ENCODE measurements at places on chromosomes 2 and 18.

DNA sequence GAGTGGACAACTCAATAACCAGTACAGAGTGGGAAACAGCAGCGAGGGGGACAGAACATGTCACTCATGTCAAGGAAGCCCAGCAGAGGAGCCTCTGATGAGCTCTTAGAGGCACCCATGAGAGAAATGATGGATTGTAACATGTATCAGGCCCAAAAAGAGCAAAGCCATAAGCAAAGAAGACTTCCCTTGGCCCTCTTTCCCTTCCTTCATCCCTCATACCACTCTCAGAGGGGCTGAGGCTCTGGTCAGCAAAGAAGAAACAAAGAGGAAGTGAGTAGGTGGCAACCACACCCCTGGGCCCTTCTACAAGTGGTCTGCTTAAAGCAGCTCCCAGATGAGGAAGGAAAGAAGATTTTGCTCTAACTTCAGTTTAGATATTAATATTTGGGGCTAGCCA is 112.8 kb downstream of the CDC42EP3 start:
- no peak for DNase-seq

DNA sequence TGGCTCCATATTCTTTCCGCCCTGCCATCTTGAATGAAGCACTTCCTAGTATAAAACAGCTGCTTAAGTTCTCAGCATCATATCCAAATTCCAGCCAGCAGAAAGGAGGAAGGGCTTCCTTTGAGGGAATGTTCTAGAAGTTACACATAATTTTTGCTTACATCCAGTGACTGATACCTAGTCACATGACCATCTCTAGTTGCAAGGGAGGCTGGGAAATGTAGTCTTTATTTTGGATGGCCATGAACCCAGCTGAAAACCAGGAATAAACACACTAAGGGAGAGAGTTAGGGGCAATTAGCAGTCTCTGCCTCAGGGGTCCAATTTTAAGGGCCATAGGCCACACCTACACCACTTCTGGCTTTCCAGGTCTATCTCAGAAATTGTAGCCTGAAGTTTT is 57.8 kb upstream of the LMAN1 start:
- no peak for DNase-seq

DNA sequence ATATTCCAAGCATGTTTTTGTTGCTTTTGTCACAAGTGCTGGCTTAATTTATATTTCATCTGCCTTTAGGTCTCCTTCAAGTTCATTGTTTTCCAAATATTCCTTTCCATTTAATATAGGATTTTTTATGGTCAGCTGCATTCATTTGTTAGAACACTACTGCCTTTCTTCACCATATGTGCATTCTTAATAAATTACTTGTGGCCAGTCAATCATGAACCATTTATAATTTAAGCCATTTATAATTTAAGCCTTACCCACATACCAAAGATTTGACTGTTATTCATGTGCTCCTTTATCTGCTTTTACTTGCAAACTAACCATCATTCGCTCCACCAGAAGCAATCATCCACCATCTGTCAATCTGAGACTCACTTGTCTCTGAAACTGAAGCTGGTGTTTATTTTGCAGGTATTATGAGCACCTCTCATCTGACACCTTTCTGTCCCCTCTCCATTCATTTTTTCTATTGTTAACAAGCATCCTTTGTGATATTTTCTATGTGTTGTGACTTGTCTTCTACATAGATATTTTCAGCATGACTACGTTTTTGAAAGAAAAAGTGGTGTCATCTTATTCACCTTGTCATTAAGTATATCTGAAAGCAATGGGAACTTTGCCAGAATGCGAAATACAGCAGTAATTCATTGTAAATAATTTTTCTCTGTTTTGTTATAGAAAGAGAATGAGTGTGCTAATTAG is 786.8 kb downstream of the KCNJ3 start:
- no peak for DNase-seq

- no peak for DNase-seq
Observed at GRCh38 chr18:53771664-53772063, 452.8 kb downstream of the MBD2 start.

DNA sequence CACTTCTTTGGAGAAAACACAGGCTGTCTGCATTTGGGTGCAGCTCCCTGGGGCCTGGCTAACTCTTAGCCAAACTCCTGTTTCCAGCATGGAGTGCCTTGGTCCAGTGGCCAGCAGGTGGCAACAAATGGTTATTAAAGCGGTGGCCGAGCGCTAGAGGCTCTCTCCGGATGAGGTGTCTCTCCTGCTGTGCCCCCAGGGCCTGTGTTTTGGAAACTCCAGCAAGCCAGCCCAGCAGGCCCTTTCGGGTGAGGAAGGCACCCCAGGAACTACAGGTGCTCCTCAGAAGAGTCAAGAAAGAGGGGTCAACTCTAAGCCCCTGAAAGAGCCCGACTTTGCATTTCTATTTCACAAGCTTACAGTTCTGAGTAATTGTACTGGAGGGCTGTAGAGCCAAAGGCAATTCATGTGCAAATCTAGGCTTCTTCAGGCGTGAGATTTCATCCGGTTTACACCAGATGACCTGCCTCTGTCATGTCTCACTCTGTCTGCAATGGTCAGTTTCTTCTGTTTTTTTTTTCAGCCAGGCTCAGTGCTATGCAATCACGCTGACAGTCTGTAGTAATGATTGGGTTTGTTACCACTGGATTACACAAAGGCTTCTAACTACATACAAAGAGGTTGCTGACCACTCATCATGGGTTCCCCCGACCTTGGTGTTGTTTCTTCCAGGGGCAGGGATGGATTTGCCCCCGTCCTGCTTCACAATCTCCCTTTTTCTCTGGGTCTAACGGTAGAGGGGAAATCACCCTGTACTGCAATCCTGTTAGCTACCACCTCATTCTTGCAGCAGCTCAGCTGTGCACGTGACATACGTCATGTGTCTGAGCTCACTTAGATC is 7.6 kb upstream of the CHRNA1 start:
- DNase-seq: no peak

- no peak for DNase-seq
Observed at GRCh38 chr2:186746584-186746983, 52.7 kb downstream of the FAM171B start.

DNA sequence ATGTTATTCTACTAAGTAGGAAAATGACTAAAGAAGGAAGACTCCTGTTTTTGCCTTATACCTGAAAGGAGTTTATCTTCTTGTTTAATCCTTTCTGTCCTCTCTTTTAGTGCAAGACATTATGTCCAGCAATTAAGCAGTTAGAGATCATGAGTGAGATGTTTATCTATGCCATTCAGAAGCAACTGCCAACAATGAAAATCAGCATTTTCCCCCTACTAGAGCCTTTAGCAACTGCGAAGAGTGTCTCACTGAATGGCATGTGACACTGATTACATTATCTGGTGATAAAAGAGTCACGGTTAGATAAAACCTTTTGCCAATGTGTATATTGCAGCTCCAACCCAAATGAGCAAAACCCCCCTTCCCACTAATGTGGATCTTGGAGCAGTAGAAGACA is 357.7 kb upstream of the SYT4 start:
- DNase-seq: no peak
